ENCODE measurements at places on chromosomes 16 and 17.

DNA sequence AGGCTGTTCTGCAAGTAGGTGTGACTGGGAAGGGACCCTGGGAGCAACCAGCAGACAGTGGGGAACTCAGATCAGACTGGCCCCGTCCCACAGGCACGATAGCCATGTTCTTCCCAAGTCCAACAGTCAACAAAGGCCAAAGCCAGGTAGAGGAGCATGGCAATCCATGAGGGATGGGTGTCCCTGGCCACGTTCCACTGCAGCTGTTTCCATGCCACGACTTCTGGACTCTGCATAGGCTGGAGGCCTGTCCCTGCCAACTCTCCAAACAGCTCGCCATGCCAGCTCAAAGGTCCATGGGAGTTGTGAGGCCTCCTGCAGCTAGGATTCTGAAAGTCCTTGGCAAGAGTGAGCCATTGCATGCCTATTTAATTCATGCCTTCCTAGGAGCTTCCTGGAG lies 459.8 kb downstream of the CDH8 start:
- DNase-seq: no peak

DNA sequence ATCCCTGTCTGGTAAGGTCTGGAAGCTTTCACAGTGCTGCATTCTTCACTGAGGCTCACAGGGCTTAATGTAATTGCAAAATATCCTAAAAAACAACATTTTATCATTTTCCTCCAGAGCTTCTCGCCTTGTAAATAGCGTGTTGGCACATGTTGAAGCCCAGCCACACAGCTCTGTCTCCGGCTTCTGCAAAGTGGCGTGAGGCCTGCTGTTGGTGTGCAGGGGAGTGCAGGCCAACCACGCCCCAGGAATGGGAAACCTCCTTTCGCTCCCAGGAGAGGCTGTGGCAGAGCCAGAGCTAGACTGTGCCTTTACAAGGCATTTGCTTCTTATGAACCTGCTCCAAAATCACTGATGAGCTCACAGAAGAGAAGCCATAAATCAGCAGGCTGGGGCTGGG lies 248.2 kb upstream of the MAF start:
- no peak for DNase-seq

DNA sequence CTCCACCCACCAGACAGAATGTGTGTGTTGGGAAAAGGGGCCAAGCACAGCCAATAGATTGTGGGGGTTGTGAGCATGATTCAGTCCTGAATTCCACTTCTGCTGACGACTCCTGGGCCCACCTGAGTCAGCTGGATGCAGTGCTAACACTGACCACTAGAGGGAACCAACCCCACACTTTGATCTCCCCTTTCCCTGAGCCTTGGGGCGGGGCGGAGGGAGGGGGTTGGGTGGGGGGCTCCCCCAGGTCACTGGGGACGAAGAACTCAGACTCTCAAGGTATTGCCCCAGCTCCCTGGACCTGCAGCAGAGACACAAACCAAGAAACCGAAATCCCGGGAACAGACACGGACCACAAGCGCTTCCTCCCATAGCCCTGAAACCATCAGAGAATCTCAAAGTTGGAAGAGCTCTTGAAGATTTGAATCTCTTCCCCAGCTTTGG lies 621 bp upstream of the CSHL1 start:
- DNase-seq: peak; percentile 70

DNA sequence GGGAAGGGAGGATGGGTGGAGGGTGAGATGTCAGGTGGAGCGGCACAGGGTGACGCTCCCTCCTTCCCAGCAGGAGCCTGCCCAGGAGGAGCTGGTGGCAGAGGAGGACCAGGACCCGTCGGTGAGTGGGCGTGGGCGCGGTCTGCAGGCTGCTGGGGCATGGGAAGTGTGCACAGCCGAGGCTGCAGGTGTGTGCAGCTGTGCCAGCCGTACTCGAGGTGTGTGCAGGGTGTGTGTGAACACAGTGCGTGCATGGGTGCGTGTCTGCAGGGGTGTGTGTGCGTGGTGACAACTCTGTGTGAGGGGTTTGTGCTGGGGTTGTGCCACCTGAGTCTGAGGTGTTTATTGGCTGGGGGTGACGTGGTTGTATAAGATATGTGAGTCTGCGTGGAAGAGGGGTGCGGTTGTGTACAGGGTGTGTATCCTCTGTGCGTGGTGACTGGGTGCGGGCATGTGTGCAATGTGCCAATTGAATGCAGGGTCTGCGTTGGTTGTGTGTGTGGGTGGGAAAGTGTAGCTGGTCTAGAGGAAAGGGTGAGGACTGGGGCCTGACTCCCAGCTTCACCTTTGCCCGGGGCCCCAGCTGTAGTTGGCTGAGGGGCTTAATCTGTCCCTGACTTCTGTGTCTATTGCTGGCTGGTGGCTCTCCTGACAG lies 670 bp downstream of the TNFSF12 start:
- DNase-seq: peak; percentile 30

DNA sequence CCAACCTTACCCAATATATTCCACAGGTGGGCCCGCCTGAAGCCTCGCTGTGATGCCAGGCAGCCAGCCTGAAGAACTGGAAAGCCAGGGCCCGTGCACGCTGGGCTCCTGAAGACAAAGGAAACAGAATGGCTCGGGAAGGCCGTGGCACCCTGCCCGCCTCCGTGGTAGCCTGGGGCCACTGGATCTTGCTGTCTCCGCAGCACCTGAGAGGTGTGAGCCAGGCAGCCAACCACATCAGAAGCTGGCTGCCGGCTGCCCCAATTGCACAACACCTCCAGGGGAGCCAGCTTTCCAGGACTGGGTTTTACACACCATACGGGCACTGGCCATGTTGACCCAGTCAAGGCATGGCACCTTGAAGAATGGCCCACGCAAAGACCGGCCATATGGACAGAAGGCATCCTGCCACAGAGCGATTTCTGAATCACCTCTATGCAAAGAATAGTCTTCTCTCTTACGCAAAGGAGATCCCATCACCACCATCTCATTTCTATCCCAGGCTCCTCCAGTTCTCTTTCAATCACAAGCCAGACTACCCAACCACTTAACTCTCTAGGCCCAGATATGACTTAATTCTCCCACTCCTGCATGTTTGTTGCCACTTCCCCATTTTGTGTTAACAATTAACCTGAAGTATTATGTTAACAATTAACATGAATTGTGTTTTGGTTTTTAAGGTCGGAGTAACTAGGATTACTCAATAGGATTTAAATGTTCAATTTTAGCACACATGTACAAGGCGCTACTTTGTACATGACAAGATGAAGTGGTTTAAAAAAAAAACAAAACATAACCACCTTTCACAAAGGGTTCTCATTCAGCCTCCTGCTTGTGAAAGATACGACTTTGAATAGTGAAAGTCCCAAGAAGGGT lies 32.1 kb downstream of the ZFHX3 start:
- no peak for DNase-seq

GRCh38 chr17:31570951-31571892 lies 179.7 kb downstream of the RAB11FIP4 start:
- DNase-seq: no peak

Data from germinal center (tissue), 1 donor.